HCEC 1CT (cell line): ENCODE measurements at places on chromosomes 4 and X.
A peak's percentile ranks its signal among the peaks of the same experiment; 100 is the strongest.

- DNase-seq, result no peak
These were observed 373.6 kb downstream of the FBXW7 start for GRCh38 chr4:152162331-152162697.

DNA sequence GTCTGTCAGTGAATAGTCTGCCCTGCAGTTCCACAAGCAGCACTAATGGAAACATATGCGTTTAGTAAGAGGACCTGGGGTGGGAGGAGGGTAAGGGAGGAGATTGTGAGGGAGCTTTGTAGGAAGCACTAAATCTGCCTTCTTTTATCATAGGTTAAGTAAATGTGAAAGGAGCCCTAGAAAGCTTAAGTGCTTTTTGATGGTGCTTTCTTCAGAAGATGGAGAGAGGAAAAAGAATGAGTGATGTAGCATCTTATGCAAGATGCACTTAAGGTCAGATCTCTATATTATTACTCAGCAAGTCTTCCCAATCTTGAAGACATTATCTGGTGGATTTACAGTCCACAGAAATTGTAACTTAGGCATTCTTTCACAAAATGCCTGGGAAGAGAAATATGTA is 322.7 kb downstream of the PDHA2 start:
- no peak for DNase-seq

DNA sequence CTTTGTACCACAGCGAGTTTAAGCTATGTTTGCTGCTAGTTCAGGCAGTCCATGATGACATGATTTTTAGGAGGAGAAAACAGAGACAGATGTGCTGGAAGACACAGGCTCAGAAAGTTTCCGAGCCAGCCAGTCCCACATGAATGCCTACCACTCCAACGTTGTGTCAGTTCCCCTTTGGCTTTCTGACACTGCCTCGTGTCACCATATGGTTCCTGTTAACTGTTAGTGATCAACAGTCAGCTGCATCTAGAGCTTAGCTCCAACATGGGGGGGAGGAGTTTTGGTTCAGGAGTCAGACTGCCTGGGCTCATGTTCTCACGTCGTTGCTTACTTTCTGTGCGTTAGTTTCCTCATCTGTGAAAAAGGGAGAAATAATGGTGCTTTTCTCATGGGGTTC is 343.7 kb downstream of the MID1IP1 start:
- DNase-seq, result no peak

DNA sequence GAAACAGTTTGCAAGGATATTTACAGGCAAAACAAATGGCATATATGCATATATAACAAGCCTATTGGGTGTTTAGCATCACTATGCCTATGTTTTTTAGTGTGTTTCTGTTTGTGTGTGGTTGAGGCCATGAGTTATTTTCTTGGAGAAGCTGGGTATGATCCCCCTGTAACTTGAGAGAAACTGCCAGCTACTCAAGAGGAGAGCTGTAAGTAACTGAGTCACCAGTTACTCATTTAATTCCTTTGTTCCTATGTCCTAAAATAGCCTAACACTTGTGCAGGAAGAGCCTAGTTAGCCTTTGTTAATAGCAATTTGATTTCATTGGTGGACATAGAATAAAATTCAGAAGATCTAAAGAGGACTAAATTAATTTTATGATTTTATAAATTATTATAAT is 79.1 kb downstream of the PWWP3B start:
- no peak for DNase-seq

- DNase-seq, result peak; percentile 37
These were observed 27.5 kb upstream of the HTRA3 start for GRCh38 chr4:8241895-8242696.

DNA sequence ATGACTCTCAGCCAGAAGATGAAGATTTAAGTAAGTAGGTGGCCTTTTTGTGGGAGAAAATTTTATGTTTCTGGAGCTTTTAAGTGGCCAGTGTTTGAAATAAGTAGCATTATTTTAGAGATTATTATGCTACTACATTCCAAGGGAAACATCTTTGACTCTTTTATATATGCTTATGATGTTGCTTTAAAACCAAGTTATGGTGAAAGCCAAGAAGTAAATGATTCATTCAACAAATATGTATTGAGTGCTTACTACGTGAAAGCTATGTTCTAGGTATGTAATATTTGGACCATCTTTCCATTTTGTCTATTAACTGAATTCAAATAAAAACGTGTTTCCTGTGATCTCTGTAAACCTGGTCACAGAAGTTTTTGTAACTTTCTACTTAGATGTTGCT is 58.3 kb downstream of the ZFX start:
- DNase-seq, result peak; percentile 37
